NCI-H1436 treated with DMSO at 0.1 percent for 48 hours (cell line): ENCODE measurements at places on chromosomes 16 and 17.

- DNase-seq, result peak; percentile 17
Measured at GRCh38 chr17:67629971-67630320, 87.8 kb upstream of the NOL11 start.

- no peak for DNase-seq
Measured at GRCh38 chr17:14793237-14793636, 471.9 kb downstream of the PMP22 start.

- no peak for DNase-seq
Measured at GRCh38 chr17:75639771-75640555, 6.7 kb downstream of the SMIM5 start.

GRCh38 chr17:73693071-73693470, 48.8 kb upstream of the SDK2 start:
- no peak for DNase-seq

- no peak for DNase-seq
Measured at GRCh38 chr16:48231727-48232492, 12.2 kb upstream of the LONP2 start.

- DNase-seq, result no peak
Measured at GRCh38 chr16:2968368-2968737, 795 bp upstream of the PAQR4 start.

DNA sequence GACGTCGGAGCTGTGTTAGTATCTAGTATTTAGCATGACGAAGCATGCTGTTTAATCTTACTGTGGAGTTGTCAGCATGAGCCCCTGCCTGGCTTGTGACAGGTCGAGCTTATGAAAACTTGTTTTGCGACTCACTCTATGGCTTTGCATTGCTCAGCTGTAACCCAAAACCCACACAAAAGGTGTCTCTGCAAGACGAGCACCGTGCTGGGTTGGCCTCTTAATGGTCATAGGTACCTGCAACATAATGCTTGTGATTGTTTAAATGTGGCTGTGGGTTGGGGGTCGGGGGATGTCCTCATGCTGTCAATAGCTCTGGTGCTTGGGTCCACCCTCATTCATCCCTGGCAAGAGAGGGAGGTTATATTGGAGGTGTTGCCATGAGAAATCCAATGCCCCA, 5.4 kb downstream of the NTN1 start:
- no peak for DNase-seq

DNA sequence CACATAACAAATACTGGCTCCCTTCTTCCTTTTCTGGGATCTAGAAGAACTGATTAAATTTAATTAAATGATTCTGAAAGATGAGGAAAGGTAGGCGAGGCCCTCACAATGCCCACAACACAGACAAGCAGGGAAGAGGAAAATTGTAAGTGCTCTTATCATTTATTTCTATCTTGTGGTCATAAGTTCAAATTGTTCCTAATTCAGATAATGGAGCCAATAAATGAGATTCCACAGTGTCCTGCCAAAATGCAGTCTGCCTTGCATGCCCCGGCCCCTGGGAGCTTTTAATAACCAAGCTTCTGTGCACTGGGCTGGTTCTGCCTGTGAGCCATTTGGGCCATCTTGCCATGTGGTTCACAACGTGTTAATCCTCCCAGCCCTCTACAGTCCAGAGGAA, 97.0 kb downstream of the CMC2 start:
- DNase-seq, result no peak

GRCh38 chr17:74180336-74180735, 23.1 kb upstream of the RPL38 start:
- DNase-seq, result no peak

DNA sequence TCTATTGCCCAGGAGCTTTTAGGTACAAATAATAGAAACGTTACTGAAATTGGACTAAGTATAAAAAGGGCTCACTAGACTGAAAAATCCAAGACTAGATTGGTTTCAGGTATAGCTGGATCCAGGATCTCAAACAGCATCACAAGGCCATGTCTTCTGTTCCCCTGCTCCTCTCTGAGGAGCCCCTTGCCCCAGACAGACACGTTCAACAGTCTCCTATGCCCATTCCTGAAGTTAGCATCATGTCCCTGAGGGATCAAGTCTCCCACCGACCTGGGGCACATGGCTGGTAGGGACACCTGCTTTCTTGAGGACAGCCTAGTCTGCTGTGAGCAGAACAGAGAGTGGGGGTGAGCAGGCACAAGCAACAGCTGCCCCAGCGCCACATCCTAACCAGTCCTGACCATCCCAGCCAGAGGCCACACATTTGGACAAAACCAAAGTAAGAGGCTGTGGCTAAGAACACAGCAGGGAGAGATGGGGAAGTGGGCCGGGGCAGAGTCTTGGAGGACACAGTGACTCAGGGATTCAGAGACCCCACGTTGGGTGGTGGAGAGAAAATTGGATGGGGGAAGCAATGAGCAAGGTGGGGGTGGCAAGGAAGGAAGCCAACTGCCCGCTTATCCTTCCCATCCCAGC, 10.5 kb upstream of the MMP2 start:
- DNase-seq, result no peak

- DNase-seq, result no peak
Measured at GRCh38 chr17:57327176-57327970, 71.0 kb downstream of the MSI2 start.

DNA sequence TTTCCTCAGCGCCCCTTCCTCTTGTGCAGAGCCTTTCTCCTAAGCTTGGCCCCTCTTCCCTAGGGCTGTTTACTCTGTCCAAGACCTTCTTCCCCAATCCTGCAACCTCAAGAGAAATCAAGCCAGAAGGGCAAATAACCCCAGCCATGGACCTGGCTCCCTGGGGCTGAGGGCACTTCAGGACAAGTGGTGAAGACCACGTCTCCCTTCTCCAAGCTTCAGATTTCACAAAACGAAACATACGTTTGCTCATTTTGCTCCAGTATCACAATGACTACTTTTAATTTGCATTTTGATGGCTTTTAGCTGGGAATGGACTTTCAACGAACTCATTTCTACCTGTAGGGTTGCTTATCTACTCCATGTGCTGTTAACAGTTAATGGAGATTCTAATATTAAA, 139.8 kb upstream of the CACNG5 start:
- DNase-seq, result no peak

- no peak for DNase-seq
Measured at GRCh38 chr17:58786586-58787295, 31.1 kb downstream of the PPM1E start.

DNA sequence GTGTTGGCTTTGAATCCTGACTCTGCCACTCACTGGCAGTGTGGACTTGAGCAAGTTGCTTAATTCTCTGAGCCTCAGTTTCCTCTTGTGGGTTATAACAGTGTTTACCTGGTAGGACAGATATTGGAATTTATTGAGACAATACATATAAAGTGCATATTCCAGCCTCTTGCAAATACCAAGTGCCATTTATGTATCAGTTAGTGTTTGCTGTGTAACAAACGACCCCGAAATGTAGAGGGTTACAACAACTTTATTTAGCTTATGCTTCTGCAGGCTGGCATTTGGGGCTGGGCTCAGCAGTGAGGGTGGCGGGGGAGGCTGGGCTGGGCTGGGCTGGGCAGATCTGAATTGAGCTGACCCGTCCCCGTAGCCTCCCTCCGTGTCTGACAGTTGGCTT, 42.4 kb upstream of the IL21R start:
- no peak for DNase-seq

GRCh38 chr17:22703786-22704441, 1011.6 kb downstream of the KCNJ18 start:
- no peak for DNase-seq

- DNase-seq, result no peak
Measured at GRCh38 chr17:58052945-58053715, 30.1 kb upstream of the DYNLL2 start.
